Activated T-helper 9 cell treated with anti-CD3 and anti-CD28 coated beads, Interleukin-2, amount 50 U/mL, for 16 hours (primary cell): ENCODE measurements at places on chromosomes 7 and 10.

GRCh38 chr7:2775376-2775775 is 68.7 kb downstream of the GNA12 start:
- DNase-seq = no peak

- no peak for DNase-seq
These were observed 107.2 kb upstream of the NPTX2 start for GRCh38 chr7:98509836-98510235.

DNA sequence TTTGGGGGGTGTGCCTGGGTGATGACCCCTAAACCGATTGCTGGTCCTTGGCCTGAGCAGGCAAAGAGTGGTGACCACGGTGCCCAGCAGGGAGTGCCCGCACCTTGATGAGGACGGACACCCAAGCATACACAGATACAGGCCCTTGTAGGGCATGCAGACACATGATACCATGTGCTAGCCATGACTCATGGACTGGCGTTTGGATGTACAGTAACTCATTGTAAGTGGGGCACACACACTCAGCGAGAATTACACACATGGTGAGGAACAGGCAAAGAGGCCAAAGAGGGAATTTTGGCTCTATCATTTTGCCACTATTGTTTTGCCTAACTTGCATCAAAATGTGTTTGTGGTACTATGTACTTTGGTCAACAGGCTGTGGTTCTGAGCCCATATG is 24.1 kb downstream of the KAZALD1 start:
- no peak for DNase-seq

DNA sequence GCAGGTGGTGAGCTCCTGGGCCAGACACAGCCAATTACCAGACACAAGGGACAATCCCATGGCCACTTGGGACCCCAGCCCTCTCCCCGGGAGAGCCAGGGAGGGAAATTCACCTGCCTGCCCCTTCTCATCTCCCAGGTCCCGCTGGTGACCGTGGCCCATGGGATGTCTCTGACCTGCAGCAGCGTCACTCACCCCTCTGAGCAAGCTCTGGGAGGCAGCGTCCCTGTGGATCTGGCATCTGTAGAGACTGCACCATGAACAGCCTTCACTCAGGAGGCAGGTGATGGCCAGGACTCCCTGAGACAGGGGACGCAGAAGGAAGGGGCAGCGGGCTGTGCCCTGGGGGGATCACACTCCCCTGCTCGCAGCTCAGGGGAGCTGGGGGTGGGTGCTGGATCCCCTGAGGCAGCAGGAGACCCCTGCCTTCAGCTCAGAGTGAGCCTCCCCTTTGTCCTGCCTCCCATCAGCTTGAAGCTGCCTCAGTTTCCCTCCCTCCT is 90.8 kb downstream of the FOXL3 start:
- DNase-seq = no peak

DNA sequence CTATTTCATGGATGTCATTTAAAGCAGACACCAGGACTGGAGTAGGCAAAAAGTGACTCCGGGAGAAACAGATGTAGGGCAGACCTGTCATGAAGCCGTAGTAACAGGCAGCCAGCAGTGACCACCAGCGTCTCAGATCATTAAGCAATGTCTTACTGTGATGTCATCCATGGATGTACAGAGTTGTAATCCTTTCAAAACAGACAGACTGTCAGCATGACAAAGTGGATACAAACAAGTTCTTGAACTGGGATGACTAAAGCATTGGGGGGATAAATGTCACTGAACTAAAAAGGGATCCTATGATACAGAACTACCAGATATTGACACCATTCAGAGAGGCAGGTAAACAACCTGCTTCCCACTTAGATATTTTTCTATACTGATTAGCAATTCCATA is 675.5 kb downstream of the PARD3 start:
- DNase-seq = no peak

- no peak for DNase-seq
These were observed 290.8 kb upstream of the ZNF32 start for GRCh38 chr10:43939389-43939938.

- no peak for DNase-seq
These were observed 101.5 kb downstream of the RNF216 start for GRCh38 chr7:5679813-5680473.

DNA sequence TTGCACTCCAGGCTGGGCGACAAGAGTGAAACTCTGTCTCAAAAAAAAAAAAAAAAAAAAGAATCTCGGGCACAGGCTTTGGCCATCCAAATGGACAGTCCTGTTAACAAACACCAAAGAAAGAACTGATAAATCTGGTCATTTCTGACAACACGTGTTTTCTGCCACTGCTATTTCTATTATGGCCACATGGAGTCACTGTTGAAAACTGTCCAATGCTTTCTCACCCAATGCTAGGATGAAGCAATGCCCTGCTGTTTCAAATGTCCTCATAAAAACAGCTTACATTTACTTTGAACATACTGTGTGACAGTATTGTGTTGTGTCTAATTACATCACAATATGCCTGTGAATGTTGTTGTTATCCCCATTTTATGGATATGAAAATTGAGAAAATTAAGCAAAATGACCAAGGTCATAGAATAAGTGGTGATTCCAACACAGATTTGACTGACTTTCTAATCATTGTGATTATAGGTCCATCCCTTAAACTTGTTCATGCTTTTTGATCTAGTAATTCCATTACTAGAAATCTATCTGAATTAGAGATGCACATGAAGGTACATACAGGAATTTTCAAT is 19.9 kb upstream of the MAP3K8 start:
- DNase-seq = no peak

DNA sequence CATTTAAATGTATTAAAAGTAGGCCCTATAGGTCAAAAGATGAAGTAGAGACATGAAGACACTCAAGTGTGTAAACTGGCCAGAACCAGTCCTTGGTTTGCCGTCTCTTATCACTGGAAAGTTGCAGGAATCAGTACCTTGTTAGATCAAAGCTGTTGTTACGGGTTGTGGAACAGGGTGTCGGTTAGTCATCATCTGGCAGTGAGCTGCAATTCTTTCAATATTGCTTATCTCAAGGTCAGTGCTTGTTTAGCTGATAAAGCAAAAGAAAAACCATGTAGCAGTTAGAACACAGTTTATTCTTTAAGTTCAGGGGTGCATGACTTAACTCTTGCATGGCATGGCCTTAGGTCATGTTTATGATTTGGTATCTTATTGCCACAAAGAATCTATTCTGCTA is 10.0 kb upstream of the SLC13A1 start:
- DNase-seq = no peak

GRCh38 chr7:142152076-142152475 is 40.6 kb downstream of the MGAM2 start:
- no peak for DNase-seq

- no peak for DNase-seq
These were observed 14.5 kb downstream of the TTYH3 start for GRCh38 chr7:2646336-2646679.

GRCh38 chr10:95478935-95479334 is 82.2 kb downstream of the SORBS1 start:
- DNase-seq = no peak

- no peak for DNase-seq
These were observed 262.1 kb downstream of the ATRNL1 start for GRCh38 chr10:115355162-115355760.

GRCh38 chr10:114532226-114532625 is 125.8 kb downstream of the ABLIM1 start:
- DNase-seq = no peak

- no peak for DNase-seq
These were observed 159.8 kb downstream of the PIP4K2A start for GRCh38 chr10:22554461-22555182.

- no peak for DNase-seq
These were observed 65.9 kb upstream of the TCF7L2 start for GRCh38 chr10:112884179-112884504.

DNA sequence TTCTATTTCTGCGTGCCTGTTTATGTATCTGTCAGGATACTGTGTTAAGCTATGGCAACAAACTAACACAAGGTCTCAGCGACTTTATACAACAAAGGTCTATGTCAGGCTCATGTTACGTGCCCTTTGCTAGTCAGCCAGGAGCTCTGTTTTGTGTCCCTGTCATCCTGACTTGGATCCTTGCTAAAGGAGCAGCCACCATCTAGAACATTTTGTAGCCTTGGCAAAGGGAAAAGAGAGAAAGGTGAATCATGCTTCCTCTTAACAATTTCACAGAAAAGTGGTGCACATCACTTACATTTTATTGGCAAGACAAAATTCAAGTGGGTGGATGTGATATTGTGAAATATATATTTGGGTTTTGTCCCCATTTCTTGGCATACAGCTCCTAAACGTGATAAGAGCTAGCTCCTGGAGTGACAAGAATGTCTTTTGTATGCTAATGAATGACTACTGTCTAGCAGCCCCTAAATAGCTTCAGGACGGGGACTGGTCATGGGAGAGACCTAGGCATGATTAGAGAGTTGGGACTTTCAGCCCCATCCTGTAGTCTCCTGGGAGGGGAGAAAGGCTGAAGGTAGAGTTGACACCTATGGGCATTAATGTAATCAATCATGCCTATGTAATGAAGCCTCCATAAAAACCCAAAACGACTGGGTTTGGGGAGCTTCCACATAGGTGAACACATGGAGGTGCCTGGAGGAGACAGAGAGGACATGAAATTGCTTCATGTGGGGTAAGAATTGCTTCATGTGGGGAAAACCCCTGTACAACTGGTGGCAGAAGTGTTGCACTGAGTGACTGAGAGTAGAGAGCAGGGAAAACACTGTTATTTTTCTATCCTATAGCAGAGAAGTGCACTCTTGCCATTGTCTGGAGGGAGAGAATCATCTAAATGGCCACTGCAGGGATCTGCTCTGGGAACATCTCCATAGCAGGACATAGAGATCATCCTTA is 33.0 kb downstream of the MRPL32 start:
- no peak for DNase-seq

DNA sequence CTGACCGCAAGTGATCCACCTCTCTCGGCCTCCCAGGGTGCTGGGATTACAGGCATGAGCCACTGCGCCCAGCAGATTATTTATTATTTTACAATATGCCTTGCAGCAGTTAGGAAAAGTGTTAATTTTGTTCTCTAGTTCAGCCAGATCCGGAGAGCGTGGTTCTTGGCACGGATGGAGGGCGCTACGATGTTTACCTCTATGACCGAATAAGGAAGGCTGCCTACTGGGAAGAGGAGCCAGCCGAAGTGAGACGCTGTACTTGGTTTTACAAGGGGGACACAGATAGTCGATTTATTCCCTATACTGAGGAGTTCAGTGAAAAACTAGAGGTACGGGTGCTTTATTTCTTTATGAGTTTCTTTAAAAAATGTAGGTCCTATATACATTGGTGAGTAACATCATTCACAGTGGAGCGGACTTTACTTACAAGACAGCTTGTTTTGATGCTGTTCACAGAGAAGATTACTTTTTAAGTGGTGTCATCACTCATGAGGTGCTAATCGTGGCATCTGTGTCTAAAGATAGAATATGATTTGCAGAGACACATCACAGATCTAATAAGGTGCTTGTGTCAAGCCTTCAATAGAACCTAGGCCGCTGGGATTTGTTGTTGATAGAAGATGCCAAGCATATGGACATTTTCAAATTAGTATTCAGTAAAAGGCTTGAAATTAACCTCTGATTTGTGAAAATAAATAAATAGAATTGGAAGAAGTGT is 11.6 kb downstream of the SEC23IP start:
- DNase-seq = no peak

- no peak for DNase-seq
These were observed 891.1 kb upstream of the AUTS2 start for GRCh38 chr7:68707159-68707558.

GRCh38 chr7:29337546-29338116 is 143.1 kb downstream of the CHN2 start:
- no peak for DNase-seq

DNA sequence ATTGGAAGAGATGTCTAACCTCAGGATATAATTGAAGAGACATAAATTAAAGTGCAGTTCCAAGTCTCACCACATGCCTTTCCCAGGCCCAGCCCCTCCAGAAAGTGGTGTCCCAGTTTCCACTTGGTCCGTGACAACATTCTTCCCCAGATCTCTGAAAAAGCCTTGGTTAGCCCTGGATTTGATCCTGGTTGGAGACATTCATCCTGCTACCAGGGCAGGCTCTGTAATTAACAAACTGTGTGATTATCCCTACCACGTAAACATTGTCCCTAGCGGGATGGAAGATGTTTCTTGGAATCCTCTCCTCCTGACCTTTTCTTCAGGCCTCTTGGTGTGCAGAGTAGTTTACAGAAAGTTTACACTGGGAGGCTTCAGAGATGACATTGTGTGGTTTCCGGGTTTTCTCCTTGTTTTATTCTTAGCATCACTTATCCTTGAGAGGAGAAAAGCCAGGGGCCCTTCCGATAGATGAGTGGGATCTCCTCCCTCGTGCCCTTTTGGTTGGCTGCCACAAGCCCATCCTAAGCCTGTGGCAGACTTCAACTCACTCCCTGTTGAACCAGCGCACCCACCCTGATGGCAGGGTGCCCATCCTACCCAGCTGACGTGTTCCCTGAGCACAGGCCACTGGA is 83.8 kb downstream of the COL13A1 start:
- no peak for DNase-seq

GRCh38 chr10:126227762-126228134 is 160.5 kb downstream of the ADAM12 start:
- no peak for DNase-seq

- no peak for DNase-seq
These were observed 144.2 kb downstream of the ELFN1 start for GRCh38 chr7:1814089-1814811.

DNA sequence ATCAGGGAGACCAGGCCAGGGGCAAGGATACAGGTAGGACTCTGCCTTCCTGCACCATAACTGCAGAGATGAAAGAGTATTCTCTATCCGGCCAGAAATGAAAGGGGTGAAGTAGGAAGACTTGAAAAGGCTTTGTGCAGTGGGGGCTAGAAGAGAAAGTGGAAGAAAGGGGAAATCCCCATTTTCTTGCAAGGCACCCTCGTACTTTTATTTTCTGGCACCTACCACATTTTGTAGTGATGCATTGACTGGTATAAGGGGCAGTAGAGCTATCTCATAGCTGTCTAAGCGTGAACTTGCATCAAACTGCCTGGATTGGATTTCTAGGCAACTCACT is 752 bp upstream of the CAMK2G start:
- no peak for DNase-seq

GRCh38 chr7:31970501-31970900 is 99.7 kb downstream of the PDE1C start:
- DNase-seq = no peak

DNA sequence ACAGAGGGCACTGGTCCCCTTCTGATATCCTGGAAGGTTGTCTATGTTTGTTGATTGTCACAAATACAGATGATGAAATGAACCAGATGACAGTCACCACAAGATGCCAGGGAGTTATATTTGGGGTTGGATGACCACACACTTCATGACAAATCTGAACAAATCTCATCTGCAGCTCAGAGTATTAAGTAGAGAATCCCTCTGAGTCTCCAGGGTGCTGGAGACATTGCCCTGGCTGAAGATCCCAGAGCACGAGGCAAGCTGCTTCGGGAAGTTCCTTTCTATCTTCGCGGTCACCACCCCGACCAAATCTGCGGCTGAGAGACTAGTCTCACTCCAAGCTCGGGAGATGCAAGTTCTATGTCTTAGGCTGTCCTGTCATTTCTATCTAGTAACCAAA is 9.0 kb downstream of the DENND2A start:
- no peak for DNase-seq
